Activated T-cell treated with anti-CD3 and anti-CD28 coated beads, Interleukin-2, amount 50 U/mL, for 72 hours (primary cell): ENCODE measurements at places on chromosomes 4 and X. TPM values are rescaled to one million over a fixed set of nuclear protein-coding genes. Genes with fewer than 3 reads are reported as not detected.

The CFP gene
- total RNA-seq: 6.4 TPM

The GASK1B gene
- not detected for total RNA-seq

The SPOCK3 gene
- not detected for total RNA-seq

- H3K27me3 ChIP-seq: no peaks in the 10 kb centered on the region
- H3K36me3 ChIP-seq: peaks cover 2% of the 10 kb centered on the region
- no peak for DNase-seq
Observed at GRCh38 chr4:48602763-48603162, 112.7 kb downstream of the ZAR1 start.

DNA sequence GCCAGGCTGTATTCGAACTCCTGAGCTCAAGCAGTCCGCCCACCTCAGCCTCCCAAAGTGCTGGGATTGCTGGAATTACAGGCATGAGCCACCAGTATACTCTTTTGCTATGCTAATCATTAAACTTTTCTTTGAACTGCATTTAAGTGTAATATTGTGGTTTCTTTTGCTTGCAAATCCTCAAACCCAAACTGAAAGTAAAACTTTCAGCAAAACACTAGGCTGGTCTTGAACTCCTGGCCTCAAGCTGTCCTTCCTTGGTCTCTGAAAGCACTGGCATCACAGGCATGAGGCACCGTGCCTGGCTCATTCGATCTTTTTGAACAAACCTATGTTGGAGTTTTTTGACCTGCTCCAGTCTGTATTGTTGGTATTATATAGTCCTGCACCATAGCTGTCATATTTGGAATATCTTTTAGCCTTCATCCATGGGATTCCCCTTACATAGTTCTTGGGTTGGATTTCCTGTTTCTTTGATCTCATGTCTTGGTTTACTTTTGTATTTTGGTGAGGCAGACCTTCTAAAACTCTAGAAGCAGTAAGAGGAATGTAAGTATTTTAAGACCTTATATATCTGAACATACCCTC is 34.1 kb downstream of the MOB1B start:
- no peak overlapping the region for H3K27ac ChIP-seq
- H3K4me3 ChIP-seq: peak overlapping the region; percentile 27
- no peak for DNase-seq

DNA sequence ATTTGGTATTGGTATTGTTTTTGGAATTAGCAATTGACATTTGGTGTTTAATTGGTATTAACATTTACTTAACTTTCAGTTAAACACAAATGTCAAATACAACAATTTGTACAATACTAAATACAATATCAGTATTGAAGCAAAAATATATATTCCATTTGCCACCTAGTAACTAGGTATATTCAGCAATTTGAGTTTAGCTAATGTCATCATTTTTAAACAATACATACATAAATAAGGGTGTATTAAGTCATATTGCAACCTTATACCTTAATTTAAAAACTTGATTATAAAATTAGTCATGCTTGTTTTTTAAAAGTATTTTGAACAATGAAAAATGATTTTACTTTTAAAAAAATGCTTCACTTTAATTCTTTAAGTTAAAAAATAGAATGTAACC is 53.3 kb downstream of the FBXO8 start:
- H3K4me3 ChIP-seq: no peak overlapping the region
- H3K36me3 ChIP-seq: no peaks in the 10 kb centered on the region
- H3K27me3 ChIP-seq: peaks cover 14% of the 10 kb centered on the region
- no peaks in the 10 kb centered on the region for H3K4me1 ChIP-seq
- H3K27ac ChIP-seq: no peak overlapping the region
- DNase-seq: no peak

DNA sequence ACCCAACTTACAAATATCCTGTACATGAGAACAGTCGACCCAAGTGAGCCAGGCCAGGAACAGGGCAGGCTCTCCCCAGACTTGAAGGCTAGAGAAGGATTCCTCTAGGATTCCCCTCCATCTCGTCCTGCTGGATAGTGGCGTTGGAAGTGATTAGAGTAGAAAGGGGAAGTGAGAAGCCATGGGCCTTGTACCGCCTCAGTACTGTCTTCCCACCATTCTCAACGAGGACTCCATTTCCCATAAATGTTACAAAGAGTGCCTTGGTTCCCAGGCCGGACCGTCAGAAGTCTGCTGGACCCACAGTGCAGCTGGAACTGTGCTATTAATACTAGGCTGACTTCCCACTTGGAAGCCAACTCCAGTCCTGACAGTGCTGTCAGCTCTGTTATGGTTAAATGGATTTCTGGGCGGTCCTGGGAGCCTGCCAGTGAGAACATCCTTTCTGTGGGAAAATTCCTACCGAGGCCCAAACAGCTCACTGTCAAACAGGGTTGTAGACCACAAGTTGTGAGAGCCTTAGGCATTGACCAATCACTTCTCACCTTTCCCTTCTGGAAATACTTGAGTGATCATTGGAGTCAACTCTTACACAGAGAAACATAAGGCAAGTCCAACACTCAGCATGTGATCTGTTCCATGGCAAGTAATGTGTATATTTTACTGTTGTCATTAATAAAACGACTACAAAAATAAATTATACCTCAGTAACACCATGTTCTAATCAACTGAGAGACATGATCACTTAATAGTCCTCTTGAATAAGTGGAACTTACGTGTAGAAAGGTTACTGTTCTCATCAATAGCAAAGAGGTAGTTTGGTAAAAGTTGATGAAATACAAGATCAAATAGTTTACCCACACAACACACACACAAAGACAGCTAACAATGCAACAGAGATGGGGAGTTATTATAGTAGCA is 58.4 kb downstream of the AMELX start:
- H3K27me3 ChIP-seq: peaks cover 15% of the 10 kb centered on the region
- no peak for DNase-seq
- no peak overlapping the region for H3K27ac ChIP-seq
- no peaks in the 10 kb centered on the region for H3K4me1 ChIP-seq
- no peaks in the 10 kb centered on the region for H3K36me3 ChIP-seq
- H3K4me3 ChIP-seq: no peak overlapping the region

The TRIML2 gene
- total RNA-seq: not detected

The NXF2 gene
- total RNA-seq: not detected

The TKTL1 gene
- 0.65 TPM for total RNA-seq

The COL4A5 gene
- total RNA-seq: 0.21 TPM

The RAB40A gene
- 0.21 TPM for total RNA-seq
